Astrocyte of the spinal cord (primary cell): ENCODE measurements at places on chromosomes 12 and 14.

DNA sequence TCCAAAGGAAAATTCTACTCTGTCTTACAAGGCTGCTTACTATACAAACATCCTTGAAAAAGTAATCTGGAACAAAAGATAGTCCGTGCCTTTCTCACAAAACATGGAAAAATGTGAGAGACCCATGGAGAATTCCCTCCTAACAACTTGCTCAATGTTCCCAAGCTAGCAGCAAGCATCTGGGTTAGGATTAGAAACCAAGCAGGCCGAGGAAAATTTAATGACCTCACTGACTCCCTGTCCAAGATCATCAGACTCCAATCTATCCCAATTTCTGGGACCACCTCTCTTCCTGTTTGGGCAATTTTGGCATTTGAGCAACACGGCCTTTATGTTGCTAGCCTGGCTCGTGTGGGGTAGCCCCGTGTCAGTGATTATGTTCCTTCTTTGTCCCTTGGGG lies 18.1 kb upstream of the GSG1 start:
- no peak for DNase-seq

- DNase-seq: peak; percentile 10
These were observed at the start of gene SLC7A8 for GRCh38 chr14:23183479-23183878. Gene SLC7A8, minus strand, starts transcription at chr14:23183660. Its CDS starts 746 bp downstream, at chr14:23182914.

DNA sequence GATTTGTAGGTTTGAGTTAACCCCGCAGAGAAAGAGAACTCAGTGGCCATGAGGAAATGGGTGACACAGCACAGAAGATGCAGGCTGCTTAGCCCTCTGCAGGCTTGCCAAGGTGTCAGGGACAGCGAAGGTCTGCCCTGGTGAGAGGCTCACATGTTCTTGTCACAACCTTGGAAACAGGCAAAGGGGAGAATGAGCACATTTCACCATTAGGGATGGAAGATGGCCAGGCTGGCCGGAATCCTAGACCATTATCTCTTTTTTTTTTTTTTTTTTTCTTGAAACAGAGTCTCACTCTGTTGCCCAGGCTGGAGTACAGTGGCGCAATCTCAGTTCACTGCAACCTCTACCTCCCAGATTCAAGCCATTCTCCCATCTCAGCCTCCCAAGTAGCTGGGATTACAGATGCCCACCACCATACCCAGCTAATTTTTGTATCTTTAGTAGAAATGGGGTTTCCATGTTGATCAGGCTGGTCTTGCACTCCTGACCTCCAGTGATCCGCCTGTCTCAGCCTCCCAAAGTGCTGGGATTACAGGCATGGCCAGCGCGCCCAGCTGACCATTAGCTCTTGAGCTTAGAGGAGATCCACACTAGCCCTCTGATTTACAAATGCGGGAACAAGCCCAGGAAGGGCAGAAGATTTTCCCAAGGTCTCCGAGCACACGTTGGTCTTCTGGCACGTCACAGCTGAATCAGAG lies 34.6 kb downstream of the LTBP2 start:
- no peak for DNase-seq

- peak; percentile 46 for DNase-seq
These were observed 20.1 kb downstream of the ACTN1 start for GRCh38 chr14:68959035-68959434.

DNA sequence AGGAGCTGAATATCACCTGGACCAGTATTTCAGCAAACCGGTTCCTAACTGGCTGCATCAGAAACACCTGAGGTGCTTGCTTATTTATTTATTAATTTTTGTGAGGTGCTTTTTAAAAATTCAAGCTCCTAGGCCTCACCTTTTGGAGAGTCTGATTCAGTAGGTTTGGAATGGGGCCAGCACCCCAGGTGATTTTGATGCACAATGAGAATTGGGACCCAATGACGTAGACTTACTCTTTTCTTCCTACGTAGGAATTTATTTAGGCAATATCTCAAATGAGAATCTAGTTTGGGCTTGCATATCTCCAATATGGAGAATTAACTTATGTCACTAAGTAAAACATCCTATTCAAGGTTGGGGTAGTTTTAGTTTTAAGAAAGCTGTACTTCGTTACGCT lies 7.3 kb downstream of the YEATS4 start:
- no peak for DNase-seq

- peak; percentile 56 for DNase-seq
These were observed at the start of gene LRFN5 for GRCh38 chr14:41606532-41607303. Gene LRFN5, plus strand, starts transcription at chr14:41606876.

- no peak for DNase-seq
These were observed 30.9 kb downstream of the PIGH start for GRCh38 chr14:67569011-67569650.

DNA sequence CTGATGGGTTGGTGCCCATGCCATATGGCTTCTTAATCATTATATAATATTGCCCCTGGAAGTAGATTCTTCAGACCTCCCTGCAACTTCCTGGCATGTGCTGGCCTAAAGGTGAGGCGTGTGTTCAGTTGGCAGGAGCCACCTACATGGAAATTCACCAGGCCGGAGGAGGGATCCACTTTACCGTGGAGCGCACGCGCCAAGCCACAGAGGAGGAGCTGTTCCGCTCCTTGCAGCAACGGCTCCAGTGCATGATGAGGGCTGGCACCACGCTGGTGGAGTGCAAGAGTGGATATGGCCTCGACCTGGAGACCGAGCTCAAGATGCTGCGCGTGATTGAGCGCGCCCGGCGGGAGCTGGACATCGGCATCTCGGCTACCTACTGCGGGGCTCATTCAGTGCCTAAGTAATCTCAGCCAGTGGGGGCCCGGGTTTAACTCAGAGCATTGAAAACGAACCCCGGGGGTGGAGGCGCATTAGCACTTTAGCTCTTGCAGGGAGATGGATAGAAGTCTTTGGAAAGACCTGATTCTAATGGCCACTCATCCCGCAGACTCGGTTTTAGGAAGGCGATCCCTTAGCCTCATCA lies 13.5 kb downstream of the AMDHD1 start:
- no peak for DNase-seq

- DNase-seq: peak; percentile 66
These were observed 8.5 kb downstream of the KLHL33 start for GRCh38 chr14:20427231-20428009.

DNA sequence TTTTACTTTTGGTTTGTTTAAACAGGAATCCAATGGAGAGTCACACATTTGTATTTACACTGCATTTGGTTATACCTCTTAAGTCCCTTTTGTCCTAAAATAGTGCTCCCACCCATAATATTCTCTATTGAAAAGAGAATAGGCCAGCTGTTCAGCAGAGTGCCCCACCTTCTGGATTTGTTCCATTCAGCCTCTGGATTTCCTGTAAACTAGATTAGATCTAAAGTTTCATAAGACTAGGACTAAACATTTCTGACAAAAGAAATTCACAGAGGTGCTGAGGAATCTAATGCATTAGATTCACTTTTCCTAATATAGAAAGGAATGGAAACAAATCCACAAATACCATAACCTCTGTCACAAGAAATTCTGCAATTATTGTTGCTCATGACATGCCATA lies 38.1 kb downstream of the GCH1 start:
- no peak for DNase-seq

DNA sequence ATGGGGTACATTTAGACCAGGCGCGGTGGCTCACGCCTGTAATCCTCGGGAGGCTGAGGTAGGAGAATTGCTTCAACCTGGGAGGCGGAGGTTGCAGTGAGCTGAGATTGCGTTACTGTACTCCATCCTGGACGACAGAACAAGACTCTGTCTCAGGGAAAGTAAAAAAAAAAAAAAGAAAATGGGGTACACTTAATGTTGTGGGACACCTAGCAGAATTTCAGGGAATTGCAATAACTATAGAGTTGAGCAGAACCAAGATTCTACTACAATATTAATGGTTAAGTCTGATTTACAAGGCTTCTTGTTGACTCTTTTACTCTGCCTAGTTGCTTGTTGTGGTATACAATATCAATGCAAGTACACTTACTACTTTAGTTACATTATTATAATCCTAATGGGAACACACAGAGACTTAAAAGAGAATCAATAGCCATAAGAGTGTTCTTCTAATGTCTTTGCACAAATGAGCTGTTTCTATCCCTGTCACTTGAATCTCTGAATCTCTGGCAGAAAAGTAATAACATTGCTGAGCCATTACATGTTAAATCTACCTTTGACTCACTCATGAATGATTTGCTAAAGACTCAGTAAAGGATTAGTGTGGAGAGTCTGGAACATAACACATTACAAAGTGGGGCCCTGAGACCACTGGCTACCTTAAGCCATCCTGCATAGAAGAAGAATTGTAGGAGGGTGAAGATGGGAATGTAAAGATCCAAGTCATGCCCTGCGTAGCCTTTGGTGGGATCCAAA lies 22.7 kb downstream of the BEST3 start:
- DNase-seq: no peak

DNA sequence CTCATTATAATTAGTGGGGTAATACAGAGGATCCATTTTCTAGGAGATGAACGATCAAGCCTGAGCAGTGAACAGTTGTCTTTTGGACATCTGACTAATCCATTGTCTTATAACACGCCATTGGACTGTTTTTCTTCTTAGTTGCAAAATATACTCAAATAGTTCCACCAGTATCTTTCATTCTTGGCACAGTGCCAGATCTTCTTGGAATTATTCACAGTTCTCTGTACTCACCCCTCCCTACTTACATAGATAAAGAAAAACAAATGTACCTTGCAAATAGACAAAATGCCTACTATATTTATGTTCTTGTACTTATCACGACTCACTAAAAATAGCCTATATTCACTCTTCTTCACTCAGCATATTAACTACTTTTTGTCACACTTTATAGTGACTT lies 3.8 kb downstream of the CBLN3 start:
- peak; percentile 74 for DNase-seq

GRCh38 chr12:93203361-93203760 lies 174.4 kb upstream of the NUDT4 start:
- DNase-seq: no peak

GRCh38 chr12:110538869-110539622 lies 36.9 kb downstream of the RAD9B start:
- DNase-seq: no peak

DNA sequence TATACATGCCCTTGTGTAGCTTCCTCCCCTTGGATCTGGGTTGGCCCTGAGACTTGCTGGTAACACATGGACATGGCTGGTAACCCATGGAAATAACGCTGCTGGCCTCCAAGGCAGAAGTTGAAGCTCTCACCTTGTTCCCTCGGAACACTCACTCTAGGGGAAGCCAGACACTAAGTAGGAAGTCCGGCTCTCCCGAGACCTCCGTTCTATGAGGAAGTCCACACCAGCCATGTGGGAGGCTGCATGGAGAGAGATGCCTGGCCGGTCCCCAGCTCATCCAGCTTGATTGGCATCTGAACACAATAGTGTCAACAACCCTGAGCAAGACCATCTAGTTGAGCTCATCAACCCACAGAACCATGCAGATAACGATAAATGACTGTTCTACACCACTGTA lies 39.7 kb upstream of the VRK1 start:
- DNase-seq: no peak

DNA sequence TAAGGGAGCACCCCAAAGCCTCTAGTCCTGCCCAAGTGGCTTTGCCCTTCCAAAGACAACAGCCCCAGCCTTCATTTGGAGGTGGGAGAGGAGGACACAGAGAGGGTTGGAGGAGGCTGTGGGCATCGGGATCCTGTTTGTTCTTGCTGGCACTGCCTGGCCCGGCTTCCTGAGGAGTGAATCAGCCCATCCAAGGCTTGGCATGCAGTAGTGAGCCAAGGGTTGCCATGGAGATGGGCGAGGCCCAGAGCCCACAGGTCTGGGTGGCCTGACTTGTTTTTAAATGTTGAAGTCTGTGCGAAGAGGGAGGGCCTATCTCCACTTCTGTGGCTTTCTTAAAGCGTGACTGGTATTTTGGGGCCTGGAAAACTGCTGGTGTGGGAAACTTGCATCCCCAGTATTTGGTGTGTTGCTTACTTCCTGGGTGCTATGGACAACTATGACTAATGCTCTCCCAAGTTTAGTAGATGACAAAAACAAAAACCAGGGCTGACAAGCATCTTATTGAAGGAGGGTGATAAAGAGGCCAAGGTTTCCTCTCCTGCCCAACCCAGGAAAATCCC lies 15.8 kb downstream of the CD9 start:
- DNase-seq: peak; percentile 92

DNA sequence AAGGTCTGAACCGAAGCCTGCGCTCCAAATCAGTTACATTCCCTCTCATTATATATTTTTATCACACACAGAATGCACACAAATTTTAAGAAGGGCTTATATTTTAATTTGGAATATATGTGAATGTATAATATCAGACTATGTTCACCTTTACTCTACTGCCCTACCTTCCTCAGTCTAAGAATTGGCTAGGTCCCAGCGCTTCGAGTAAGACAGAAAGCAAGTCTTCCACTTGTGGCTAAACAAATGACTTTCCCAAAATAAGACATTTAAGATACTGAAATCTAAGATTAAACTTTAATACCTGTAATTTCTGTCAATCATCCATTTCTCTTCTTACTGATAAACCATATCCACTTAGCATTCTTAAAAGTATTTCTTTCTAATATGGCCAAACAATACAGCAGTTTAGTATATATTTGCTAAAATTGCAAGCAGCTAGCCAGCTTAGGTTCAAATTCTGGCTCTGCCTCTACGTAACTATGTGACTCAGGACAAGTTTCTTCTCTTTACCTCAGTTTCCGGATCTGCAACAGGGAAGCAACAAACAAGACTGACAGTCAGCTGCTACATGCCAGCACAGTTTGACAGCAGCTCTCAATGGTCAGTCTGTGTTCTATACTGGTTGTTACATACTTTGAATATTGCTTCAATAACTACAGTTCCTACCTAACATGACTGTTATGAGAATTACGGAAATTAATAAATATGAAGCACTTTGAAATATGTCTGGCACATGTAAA lies 2.0 kb downstream of the INTS13 start:
- no peak for DNase-seq

- DNase-seq: no peak
These were observed 120.0 kb upstream of the NOS1 start for GRCh38 chr12:117481470-117481869.

GRCh38 chr14:89409961-89410360 lies 7.1 kb downstream of the FOXN3 start:
- no peak for DNase-seq

GRCh38 chr12:64090047-64090446 lies 132.0 kb downstream of the KICS2 start:
- no peak for DNase-seq

GRCh38 chr14:92590176-92590575 lies 76.6 kb downstream of the RIN3 start:
- DNase-seq: peak; percentile 25

DNA sequence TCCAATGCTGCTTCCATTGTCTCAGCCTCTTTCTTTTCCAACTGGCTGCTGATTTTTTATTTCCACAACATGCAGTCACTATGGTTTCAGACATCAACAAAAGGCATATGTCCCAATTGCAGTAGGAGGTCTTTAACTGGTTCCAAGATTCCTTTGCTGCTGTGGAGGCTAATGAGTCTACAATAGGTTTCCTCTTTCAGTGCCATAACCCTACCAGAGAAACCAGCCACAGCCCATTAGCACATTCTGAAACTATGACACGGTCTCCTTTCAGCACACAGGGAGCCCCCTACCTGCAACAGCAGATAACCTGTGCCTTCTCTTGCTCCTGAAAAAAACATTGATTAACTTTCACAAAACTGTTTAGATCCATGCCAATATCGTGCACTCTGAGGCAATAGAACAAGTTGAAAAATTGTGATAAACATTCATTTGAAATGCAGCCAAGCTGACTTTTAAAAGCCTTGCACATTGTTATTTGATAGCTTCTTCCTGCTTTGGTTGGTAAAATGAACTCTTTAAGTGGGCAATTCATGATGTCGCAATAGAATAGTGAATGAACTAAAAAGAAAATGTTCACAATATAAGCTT lies 32.4 kb downstream of the PLEKHG7 start:
- peak; percentile 97 for DNase-seq
